ENCODE measurements at places on chromosomes 13 and 19. TPM values are rescaled to one million over a fixed set of nuclear protein-coding genes. Genes with fewer than 3 reads are reported as not detected.
A peak's percentile ranks its signal among the peaks of the same experiment; 100 is the strongest.

GRCh38 chr13:74575729-74576125 lies 441.5 kb upstream of the KLF12 start:
- no peak overlapping the region for H3K27ac ChIP-seq
- peak overlapping the region; percentile 42 for H3K4me3 ChIP-seq
- no peaks in the 10 kb centered on the region for H3K27me3 ChIP-seq
- H3K36me3 ChIP-seq, result no peaks in the 10 kb centered on the region
- peak; percentile 74 for DNase-seq

DNA sequence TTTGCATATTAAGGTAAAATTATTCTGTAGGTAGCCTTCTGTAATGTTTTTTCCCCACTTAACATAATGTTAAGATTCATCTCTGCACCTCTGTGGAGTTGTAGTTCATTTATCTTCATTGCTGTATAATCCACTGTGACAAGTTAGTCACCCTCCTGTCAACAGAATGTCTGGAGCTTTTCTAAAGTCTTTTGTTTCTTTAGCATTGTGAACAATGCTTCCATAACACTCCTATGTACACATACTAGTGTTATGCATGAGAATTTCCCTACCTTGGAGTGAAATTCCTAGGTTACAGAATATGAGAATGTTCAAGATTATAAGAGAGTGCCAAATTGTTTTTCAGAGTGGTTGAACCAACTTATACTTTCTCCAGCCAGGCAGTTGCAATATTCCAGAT lies 113.5 kb downstream of the COG6 start:
- DNase-seq, result no peak
- no peaks in the 10 kb centered on the region for H3K36me3 ChIP-seq
- no peak overlapping the region for H3K27ac ChIP-seq
- H3K27me3 ChIP-seq, result no peaks in the 10 kb centered on the region
- H3K4me1 ChIP-seq, result no peaks in the 10 kb centered on the region

GRCh38 chr13:19985219-19985556 lies 26.7 kb downstream of the ZMYM2 start:
- no peak for DNase-seq
- H3K27me3 ChIP-seq, result no peaks in the 10 kb centered on the region
- peaks cover 13% of the 10 kb centered on the region for H3K4me1 ChIP-seq
- no peaks in the 10 kb centered on the region for H3K36me3 ChIP-seq

GRCh38 chr19:46452186-46452585 lies 19.2 kb downstream of the PNMA8A start:
- no peak for DNase-seq
- no peaks in the 10 kb centered on the region for H3K27me3 ChIP-seq
- no peak overlapping the region for H3K4me3 ChIP-seq
- H3K4me1 ChIP-seq, result peaks cover 9% of the 10 kb centered on the region
- H3K36me3 ChIP-seq, result no peaks in the 10 kb centered on the region

- H3K4me1 ChIP-seq, result no peaks in the 10 kb centered on the region
- H3K27ac ChIP-seq, result no peak overlapping the region
- no peak for DNase-seq
- H3K27me3 ChIP-seq, result no peaks in the 10 kb centered on the region
- no peak overlapping the region for H3K4me3 ChIP-seq
- no peaks in the 10 kb centered on the region for H3K36me3 ChIP-seq
Measured at GRCh38 chr19:48830088-48830487, 6.2 kb downstream of the HSD17B14 start.

DNA sequence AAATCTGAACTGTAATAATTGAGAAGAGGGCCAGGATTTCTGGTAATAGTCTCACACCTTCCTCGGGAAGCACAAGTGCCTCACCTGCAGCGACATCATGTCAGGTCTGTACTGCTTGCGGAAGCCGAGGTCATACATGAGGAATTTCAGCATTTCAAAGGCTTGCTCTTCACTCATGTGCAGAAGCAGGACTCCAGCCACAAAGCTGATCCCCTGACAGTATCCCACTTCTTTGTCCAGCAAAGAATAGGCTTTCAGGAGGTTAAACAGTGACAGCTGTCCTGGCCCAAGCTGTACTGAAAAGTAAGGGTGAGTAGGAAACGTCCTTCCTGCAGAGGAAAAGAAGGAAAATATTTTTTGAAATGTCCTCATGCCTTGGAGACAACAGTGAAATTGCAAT lies 182.7 kb downstream of the TBC1D4 start:
- no peak for DNase-seq
- H3K4me3 ChIP-seq, result no peak overlapping the region
- H3K4me1 ChIP-seq, result peaks cover 21% of the 10 kb centered on the region

- no peaks in the 10 kb centered on the region for H3K36me3 ChIP-seq
- no peaks in the 10 kb centered on the region for H3K27me3 ChIP-seq
- H3K4me1 ChIP-seq, result no peaks in the 10 kb centered on the region
- no peak overlapping the region for H3K4me3 ChIP-seq
Measured at GRCh38 chr13:31350560-31350959, 150.8 kb downstream of the B3GLCT start.

- H3K4me3 ChIP-seq, result peak overlapping the region; percentile 88
- H3K36me3 ChIP-seq, result no peaks in the 10 kb centered on the region
- H3K27ac ChIP-seq, result peak overlapping the region; percentile 86
- no peaks in the 10 kb centered on the region for H3K27me3 ChIP-seq
- H3K4me1 ChIP-seq, result peaks cover 11% of the 10 kb centered on the region
Measured at GRCh38 chr13:114235697-114236096, 1.0 kb downstream of the CDC16 start.

DNA sequence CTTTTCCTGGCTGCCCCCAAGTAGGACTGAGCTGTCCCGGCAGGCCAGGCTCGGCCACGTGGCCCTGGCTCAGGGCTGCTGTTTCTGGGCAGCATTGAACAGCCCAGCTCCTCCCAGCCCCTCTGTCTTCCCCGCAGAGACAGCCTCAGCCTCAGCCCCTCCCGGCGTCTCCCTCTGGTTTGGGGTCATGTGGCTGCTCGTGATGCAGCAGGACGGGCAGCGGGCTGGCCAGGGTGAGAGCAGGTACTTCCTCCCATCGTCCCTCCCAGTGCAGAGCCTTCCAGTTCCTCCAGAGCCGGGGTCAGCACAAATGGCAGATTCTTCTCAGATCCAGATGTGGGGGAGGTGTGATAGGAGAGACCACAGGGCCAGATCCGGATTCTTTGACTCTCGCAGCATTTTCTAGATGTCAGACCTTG lies 114.6 kb downstream of the KDM4B start:
- H3K4me3 ChIP-seq, result no peak overlapping the region
- no peak overlapping the region for H3K27ac ChIP-seq
- DNase-seq, result no peak
- no peaks in the 10 kb centered on the region for H3K27me3 ChIP-seq
- H3K4me1 ChIP-seq, result no peaks in the 10 kb centered on the region

DNA sequence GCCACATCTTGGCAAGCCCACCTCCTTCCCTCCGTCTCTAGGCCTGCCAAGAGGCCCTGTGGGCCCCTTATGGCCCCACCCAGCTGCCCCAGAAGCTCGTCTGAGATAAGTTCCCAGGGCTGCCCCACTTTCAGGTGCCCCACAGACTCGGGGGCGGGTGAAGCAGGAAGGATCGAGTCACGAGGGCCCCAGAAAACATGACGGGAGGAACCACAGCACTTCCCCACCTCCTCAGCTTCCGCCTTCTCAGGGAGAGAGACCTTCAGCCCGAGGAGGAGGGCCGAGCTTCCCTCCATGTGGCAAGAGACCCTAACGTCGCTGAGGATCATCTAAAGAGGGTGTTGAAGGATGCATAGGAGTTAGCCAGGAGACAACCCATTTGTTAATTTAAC lies 4.5 kb upstream of the IL12RB1 start:
- no peaks in the 10 kb centered on the region for H3K27me3 ChIP-seq
- DNase-seq, result peak; percentile 49
- no peaks in the 10 kb centered on the region for H3K4me1 ChIP-seq
- no peak overlapping the region for H3K4me3 ChIP-seq

The ZNF709 gene
- polyA plus RNA-seq, result 14.6 TPM

The TPTE2 gene
- 8.0 TPM for polyA plus RNA-seq

The SHANK1 gene
- 4.1 TPM for polyA plus RNA-seq

The COQ8B gene
- 43.8 TPM for polyA plus RNA-seq

Measured in testis (tissue), 5 donors.